Activated naive CD8-positive, alpha-beta T cell treated with anti-CD3 and anti-CD28 coated beads for 36 hours (primary cell): ENCODE measurements at places on chromosomes 7 and 10.

DNA sequence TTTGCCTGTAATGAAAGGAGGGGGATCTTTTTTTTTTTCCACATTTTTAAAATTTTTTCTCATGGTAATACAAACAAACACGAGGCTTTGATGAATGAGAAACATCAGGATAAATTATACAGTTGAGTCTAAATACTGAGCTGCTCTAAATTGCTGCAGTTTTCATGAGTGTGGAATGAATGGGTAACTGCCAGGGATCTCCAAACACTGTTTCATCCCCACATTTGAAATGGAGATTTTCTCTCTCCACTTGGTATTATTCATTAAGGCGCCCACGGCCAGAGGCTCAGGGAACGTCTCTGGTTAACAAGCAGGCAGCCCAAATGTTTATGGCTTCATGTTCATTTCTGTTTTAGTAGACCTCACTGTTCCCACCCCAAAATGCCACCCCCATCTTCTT, 717.1 kb downstream of the GRID1 start:
- no peak for DNase-seq

DNA sequence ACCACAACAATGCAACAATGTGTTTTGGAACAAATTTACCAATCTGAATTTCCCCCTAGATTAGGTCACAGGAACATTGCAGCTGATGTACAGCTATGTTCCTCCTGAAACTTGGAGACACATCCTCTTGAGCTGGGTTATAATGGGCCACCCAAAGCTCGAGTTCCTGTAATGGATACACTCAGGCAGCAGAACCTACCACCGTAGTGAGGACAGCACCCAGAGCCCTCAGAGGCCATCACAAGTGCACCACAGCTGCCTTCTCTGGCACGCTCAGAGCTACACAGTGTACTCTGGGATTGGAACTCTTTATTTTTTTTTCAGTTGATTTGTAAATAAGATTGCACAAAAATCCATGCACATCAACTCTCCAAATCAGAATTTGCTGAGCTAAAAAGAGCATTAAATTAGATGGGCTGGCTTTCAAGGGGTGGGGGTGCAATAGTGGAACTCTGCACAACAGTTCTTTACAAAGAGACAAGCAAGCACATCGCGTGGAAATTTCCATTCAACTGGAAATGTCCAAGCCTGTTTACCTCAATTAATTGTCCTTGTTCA, 56.7 kb downstream of the EGFR start:
- DNase-seq: no peak

DNA sequence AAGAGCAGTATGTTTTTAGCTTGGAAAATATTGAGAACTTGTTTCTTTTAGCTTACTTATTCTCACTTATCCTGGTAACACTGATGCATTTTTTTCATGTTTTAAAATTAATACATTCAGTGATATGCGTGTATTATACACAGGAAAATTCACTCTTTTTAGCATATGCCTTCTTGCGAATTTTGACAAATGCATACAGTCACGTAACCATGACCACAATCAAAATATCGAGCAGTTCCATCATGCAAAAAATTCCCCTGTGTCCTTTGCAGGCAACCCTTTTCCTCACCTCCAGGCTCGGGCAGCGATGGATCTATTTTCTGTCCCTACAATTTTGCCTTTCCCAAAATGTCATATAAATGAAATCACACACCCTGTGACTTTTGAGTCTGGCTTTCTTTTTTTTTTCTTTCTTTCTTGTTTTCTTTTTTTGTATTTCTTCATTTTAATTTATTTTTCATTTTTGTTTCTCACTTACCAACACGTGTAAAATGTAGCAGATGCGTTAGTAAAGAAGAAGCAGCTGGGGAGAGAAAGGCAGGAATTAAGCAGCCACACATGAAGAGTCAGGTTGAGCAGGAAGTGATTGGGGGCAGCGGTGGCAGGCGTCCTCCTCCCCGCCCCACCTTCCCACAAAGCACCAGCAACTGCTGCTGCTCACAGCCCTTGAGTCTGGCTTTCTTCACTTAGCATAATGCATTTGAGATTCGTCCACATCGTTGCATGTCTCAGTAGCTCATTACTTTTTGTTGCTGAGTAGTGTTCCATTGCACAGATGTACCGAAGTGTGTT, 29.9 kb downstream of the ADRB1 start:
- no peak for DNase-seq

DNA sequence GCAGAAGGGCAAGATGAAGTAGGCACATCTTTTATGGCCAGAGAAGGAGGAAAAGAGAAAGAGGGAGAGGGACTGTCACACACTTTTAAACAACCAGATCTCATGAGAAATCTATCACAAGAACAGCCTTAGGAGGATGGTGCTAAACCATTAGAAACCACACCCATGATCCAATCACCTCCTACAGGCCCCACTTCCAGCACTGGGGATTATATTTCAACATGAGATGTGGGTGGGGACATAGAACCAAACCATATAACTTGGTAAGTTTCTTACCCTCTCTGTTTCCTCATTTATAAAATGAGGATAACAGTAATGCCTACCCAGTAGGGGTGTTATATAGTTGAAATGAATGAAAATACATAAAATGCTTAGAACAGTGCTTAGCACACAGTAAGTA, 66.0 kb downstream of the CHCHD3 start:
- no peak for DNase-seq

DNA sequence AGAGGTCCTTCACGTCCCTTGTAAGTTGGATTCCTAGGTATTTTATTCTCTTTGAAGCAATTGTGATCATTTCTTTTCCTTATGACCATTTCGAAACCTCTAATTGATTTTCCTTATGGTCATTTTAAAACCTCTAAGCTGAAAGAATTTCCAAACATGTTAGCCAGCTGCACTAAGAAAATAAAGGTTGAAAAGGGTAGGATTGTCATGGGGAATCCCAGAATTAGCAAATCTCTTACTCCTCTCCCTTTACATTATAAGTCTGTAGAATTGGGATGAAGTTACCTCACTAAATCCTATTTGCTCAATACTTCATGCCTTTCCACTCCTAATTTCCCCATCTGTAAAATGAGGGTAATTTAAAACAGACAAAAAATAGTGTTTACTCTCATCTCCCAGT, 79.5 kb downstream of the FAM185A start:
- no peak for DNase-seq

DNA sequence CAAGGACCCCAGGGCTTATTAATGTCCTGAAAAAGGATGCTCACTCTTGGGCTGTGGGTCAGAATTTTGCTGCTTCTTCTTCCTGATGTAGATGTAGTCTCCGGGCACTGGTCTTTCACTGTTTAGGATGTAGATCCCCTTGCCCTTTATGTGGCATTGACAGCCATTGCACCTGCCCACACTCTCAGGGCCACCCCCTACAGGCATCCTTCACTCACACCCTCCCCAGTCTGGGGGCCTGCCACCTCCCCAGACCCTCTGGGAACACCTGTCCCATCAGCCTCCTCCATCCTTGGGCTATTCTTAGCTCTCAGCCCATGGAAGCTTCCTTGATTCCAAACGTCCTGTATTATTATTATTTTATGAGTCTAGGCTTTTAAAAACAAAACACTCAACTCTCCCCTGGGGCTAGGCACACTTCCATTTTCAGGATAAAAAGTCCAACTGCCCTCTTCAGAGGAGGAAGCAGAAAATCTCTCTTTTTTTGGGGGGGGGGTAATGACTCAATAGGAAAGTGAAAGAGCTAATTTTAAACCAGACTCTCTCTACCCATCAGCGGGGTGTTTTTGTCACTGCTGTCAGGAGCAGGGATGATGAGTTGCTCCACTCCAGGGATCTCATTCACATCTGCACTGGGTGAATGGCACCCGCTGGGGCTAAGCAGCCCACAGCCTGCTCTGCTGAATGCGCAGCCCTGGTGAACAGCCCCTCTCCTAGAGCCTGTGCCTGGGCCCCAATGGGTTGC, 11.5 kb upstream of the KLRG2 start:
- DNase-seq: peak; percentile 31

- no peak for DNase-seq
Observed at GRCh38 chr7:41754046-41754445, 51.2 kb upstream of the INHBA start.

DNA sequence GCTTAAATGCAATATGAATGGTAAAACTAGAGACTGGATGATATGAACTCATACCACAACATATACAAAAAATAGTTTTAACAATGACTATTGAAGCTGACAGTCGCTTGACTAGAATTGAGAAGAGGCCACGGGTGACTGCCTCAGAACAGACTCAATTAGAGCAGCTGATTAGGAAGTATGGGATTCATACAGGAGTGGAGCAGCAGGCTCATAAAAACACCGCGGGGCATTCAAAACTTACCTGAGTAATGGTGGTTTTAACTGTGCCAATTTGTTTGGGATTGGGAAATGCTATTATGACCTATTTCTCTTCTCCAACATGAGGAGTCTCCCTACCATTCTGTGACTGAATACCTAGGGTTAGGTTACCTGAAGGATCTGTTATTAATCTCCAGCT, 2.1 kb downstream of the CADPS2 start:
- no peak for DNase-seq

- no peak for DNase-seq
Observed at GRCh38 chr10:29835055-29835454, 200.3 kb upstream of the SVIL start.

- DNase-seq: no peak
Observed at GRCh38 chr10:97904018-97904381, 54.4 kb downstream of the GOLGA7B start.

- DNase-seq: no peak
Observed at GRCh38 chr7:151837285-151838042, 39.5 kb downstream of the PRKAG2 start.

DNA sequence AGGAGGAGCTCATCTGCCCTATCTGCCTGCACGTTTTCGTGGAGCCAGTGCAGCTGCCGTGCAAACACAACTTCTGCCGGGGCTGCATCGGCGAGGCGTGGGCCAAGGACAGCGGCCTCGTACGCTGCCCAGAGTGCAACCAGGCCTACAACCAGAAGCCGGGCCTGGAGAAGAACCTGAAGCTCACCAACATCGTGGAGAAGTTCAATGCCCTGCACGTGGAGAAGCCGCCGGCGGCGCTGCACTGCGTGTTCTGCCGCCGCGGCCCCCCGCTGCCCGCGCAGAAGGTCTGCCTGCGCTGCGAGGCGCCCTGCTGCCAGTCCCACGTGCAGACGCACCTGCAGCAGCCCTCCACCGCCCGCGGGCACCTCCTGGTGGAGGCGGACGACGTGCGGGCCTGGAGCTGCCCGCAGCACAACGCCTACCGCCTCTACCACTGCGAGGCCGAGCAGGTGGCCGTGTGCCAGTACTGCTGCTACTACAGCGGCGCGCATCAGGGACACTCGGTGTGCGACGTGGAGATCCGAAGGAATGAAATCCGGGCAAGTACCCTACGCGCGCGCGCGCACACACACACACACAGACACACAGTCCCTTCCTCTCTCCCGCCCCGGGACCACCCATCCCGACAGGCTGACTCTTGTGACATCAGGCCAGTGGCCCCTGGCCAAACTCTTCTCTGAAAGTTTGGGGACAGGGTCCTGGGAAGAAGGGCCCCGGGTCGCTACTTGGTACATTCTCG, 538 bp downstream of the TRIM8 start:
- DNase-seq: peak; percentile 89
